ENCODE measurements at places on chromosomes 4 and X.

DNA sequence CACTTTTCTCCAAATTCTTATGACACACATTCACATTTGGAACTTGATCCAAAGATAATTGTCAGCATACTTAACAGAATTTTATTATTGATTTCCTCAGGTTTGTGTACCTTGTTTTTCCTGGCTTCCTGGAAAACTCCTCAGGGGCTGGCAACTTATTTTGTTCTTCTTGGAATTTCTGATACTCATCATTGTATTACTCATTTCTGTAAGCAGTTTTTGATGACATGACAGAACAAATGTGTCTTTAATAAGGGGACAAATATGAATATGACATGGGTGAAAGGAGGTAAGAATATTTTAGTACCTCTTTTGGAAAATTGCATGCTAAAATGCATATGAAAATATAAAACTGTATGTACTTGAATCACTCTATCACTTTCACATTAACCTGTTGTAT is 237.8 kb downstream of the ADGRL3 start:
- no peaks in the 10 kb centered on the region for H3K27me3 ChIP-seq
- H3K27ac ChIP-seq: no peak overlapping the region
- no peaks in the 10 kb centered on the region for H3K4me1 ChIP-seq
- no peak overlapping the region for H3K4me3 ChIP-seq
- no peaks in the 10 kb centered on the region for H3K36me3 ChIP-seq
- no peak for DNase-seq

DNA sequence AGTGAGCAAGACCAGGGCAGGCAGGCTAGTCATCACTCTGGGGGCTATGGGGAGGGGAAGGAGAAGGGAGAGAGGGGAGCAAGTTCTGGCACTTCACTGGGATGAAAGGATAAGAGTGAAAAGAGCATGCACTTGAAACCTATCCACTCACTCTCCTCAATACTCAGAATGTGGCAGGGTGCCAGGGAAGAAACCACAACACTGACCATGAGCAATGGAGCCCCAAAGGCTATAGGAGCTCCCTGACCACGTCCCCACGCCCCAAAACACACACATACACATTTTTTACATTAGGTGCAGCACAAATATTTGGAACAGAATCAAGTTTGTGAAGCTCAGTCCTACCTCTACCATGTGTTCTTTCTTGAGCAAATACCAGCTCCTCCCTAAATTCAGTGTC is 132.2 kb downstream of the IDS start:
- H3K36me3 ChIP-seq: no peaks in the 10 kb centered on the region
- no peak overlapping the region for H3K4me3 ChIP-seq
- H3K27ac ChIP-seq: no peak overlapping the region
- H3K27me3 ChIP-seq: no peaks in the 10 kb centered on the region
- H3K4me1 ChIP-seq: no peaks in the 10 kb centered on the region
- no peak for DNase-seq

GRCh38 chr4:8393593-8394038 is 46.9 kb downstream of the ACOX3 start:
- no peaks in the 10 kb centered on the region for H3K36me3 ChIP-seq
- H3K27me3 ChIP-seq: no peaks in the 10 kb centered on the region
- peak; percentile 89 for DNase-seq
- peaks cover 14% of the 10 kb centered on the region for H3K4me1 ChIP-seq
- H3K4me3 ChIP-seq: no peak overlapping the region
- peak overlapping the region; percentile 91 for H3K27ac ChIP-seq

DNA sequence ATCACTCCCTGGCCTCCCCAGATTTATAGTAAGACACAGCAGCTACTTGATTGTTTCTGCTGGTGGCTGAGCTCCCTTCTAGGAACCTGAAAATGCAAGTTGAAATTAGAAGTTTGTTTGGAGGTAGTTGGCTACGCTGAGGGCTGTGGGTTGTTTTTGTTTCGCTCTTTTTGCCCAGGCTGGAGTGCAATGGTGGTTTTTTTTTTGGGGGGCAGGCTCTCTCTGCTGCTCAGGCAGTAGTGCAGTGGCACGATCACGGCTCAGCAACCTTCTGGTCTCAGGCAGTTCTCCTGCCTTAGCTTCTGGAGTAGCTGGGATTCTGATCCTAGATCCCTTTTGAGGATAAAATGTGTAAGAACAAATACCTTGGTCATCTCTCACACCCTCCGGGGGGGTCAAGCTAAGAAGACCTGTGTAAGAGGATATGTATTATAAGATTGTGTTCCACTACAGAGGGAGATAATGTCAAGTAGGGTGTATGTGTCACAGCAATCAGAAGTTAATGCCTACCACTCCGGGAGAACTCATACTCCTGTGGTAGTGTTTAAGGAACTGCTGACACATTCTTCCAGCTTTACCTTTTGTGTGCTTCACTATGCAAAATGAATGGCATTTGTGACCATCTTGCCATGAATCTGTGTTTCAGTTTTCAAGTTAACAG is 9.7 kb downstream of the JADE1 start:
- peaks cover 3% of the 10 kb centered on the region for H3K4me1 ChIP-seq
- no peak overlapping the region for H3K4me3 ChIP-seq
- H3K27ac ChIP-seq: no peak overlapping the region
- H3K36me3 ChIP-seq: no peaks in the 10 kb centered on the region

GRCh38 chrX:41381685-41382084 is 47.7 kb downstream of the DDX3X start:
- H3K27me3 ChIP-seq: no peaks in the 10 kb centered on the region
- peak overlapping the region; percentile 33 for H3K27ac ChIP-seq

DNA sequence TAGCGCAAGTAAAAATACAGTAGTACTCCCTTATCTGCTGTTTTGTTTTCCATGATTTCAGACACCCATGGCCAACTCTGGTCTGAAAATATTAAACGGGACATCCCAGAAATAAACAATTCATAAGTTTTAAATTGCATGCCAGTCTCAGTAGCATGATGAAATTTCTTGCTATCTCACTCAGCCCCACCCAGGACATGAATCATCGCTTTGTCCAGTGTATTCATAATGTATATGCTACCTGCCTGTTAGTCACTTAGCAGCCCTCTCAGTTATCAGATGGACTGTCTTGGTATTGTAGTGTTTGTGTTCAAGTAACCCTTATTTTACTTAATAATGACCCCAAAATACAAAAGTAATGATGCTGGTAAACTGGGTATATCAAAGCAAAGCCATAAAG is 158.2 kb upstream of the DDIT4L start:
- H3K27ac ChIP-seq: no peak overlapping the region
- no peaks in the 10 kb centered on the region for H3K4me1 ChIP-seq
- H3K36me3 ChIP-seq: no peaks in the 10 kb centered on the region
- no peaks in the 10 kb centered on the region for H3K27me3 ChIP-seq

- DNase-seq: no peak
- H3K36me3 ChIP-seq: no peaks in the 10 kb centered on the region
- no peaks in the 10 kb centered on the region for H3K4me1 ChIP-seq
- no peaks in the 10 kb centered on the region for H3K27me3 ChIP-seq
- no peak overlapping the region for H3K4me3 ChIP-seq
- no peak overlapping the region for H3K27ac ChIP-seq
Observed at GRCh38 chr4:24042094-24042493, 152.2 kb upstream of the PPARGC1A start.

GRCh38 chr4:53189011-53189410 is 176.8 kb downstream of the SCFD2 start:
- no peaks in the 10 kb centered on the region for H3K27me3 ChIP-seq
- no peak overlapping the region for H3K27ac ChIP-seq
- H3K36me3 ChIP-seq: no peaks in the 10 kb centered on the region
- DNase-seq: no peak

DNA sequence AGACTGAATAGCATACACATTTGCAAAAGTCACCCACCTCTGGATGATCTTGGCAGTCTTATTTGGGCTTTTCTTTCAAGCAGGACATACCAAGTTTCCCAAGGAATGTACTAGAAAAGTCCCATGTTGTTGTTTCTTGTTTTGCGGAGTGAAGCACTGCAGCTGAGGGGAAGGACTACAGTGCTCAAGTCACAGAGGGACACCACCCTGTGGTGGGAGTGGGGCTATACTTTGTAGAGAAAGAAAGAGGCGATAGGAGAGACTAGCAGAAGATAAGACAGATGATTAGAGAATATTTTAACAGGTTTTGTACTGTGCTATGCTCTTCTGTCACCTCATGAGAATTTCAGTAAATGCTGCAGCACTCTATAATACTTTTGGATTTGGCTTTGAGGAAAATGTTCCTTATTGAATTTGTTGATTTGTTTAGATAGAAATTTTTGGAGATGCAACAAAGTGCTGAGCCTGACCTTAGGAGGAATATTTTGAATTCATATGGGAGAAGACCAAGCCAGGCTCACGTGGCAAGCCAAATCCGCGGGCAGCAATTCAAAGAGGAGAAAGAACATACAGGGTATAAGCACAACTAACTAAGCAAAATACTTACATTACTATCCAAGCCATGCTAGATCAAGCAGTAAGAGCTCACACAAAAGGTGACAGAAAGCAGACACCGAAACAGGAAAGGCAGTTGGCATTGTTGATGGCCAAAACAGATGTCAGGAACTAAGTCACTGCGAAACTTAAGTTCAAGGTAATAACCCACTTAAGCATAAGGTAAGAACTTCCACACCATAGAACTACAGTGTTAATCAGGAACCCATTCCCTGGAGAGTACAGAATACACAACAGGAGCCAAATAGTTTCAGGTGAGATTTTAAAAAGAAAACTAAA is 280.3 kb upstream of the INTU start:
- no peak overlapping the region for H3K4me3 ChIP-seq
- H3K4me1 ChIP-seq: no peaks in the 10 kb centered on the region
- DNase-seq: no peak
- H3K27me3 ChIP-seq: no peaks in the 10 kb centered on the region
- no peaks in the 10 kb centered on the region for H3K36me3 ChIP-seq

DNA sequence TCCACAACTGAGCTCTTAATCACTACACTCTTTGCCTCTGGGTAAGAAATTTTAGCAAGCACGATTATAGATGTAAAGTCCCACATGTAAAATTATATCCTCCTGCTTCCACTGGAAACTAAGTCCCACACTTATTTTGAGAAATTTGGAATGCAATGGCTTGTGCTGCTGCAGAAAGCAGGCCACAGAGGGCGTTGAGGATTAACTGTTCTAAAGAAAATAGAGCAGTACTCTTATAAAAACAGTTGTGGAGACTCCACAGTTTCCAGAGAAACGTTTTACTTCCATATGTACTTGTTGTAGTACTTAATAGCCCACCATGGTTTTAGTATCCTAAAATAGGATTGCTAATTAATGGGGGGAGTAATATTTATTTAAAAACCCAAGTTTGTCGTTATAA is 1.7 kb upstream of the CENPC start:
- no peak overlapping the region for H3K27ac ChIP-seq
- no peak overlapping the region for H3K4me3 ChIP-seq
- H3K4me1 ChIP-seq: no peaks in the 10 kb centered on the region
- H3K27me3 ChIP-seq: no peaks in the 10 kb centered on the region

DNA sequence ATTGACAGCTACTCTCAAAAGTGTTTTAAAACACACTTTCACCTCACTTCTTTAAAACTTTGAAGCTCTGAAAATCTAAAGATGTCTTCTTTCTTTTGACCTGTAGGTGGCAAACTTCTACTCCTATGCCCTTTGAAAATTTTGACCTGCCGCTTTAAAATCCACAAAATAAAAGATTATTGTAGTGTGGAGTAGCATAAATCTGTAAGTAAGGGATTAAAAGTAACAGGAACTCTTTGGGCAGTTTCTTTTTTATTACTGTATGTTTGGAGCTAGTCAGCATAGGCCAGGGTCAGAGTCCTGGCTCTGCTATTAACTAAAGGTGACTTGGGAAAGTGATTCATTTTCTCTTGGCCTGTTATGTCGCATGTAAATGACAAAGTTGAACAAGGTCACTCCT is 25.5 kb downstream of the BBS12 start:
- H3K27ac ChIP-seq: no peak overlapping the region
- DNase-seq: no peak
- no peak overlapping the region for H3K4me3 ChIP-seq
- H3K4me1 ChIP-seq: no peaks in the 10 kb centered on the region

DNA sequence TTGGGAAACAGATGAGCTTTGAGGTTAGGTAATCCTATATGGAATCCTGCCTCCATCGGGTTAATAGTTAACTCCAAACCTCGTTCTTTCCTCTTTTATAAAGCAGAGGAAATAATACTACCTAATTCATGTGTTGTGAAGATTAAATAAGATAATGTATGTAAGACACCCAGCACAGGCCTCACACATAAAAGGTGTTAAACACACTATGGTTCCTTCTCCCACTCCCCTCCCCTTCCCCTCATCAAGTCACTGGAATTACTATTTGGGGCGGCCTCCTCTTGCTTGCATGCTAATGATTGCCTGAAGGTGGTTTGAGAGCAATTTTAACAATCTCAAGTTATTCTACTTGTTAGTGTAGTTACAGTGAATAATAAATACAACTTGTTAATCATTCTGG is 404.4 kb upstream of the RASGEF1B start:
- DNase-seq: no peak
- no peaks in the 10 kb centered on the region for H3K4me1 ChIP-seq
- no peaks in the 10 kb centered on the region for H3K36me3 ChIP-seq
- H3K27ac ChIP-seq: no peak overlapping the region
- H3K27me3 ChIP-seq: no peaks in the 10 kb centered on the region

All from uterus (tissue), 4 donors.